Activated CD4-positive, alpha-beta T cell treated with anti-CD3 and anti-CD28 coated beads, Interleukin-2, amount 50 U/mL, for 48 hours (primary cell): ENCODE measurements at places on chromosomes 16 and 17.

GRCh38 chr17:48760411-48760810 is 31.9 kb upstream of the HOXB13 start:
- no peak for DNase-seq

DNA sequence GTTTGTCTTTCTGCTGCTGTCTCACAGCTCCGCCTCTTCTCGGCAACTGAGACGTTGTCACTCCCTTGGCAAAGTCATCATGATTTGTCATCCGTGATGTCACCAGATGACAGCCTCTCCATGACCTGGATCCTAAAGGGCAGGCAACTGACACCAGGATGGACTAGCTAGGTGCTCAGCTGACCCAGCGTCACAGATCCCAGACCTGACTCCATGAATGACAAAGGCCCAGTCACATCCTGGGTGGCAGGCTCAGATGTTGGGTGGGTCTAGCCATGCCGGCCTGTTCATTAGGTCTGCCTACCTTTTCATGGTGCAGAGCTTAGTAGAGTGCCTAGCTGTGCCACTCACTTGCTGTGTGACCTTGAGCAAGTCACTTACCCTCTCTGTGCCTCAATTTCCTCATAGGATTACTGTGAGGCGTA is 3.8 kb upstream of the TMEM238L start:
- DNase-seq = no peak

- no peak for DNase-seq
Measured at GRCh38 chr17:70609566-70609965, 440.2 kb downstream of the KCNJ2 start.

DNA sequence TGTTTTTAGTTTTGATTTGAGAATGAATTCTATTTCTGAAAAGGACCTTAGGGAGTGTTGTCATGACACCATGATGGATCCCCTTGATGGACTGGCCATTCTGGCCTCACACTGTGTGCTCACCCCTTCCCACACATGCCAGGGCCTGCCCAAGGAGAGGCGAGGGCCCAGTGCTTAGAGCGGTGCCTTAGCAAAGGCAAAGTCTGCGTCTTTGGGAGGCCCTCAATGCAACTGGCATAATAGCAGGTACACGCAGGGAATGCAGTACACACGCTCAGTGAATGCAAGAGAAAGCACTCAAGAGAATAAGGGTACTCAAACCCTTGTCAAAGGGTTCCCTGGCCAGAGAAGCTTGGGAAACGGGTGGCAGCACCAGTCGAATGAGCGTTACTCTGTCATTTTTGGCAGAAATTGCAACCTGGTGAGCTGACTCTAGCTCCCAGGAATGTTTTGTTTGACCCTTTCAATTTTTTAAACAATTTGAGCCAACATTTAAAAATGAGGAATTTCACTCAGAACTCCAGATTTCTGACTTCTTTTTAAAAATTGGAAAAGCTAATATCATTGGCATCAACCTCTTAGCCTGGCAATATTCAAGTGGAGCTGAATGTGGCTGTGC is 32.1 kb downstream of the NKD1 start:
- DNase-seq = no peak

- DNase-seq = peak; percentile 97
Measured at GRCh38 chr16:2023092-2024031, 3.3 kb upstream of the NHERF2 start.

DNA sequence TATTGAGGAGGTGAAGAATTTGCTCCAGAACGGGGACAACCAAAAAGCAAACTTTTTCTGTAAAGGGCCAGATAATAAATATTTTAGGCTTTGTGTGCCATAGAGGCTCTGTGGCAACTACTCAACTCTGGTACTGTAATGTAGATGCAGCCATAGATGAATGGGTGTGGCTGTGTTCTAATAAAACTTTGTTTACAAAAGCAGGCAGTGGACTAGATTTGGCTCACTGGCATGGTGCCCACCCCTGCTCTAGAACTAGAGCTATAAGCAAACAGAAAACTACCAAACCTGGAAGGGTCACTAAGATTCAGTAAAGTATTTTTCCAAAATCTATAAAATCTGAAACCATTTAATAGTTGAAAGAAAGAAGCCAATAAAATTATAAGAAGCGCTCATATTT is 24.6 kb upstream of the SMURF2 start:
- no peak for DNase-seq

- DNase-seq = no peak
Measured at GRCh38 chr17:77295241-77295853, 154.6 kb downstream of the SEC14L1 start.

GRCh38 chr17:21272250-21272649 is 12.3 kb upstream of the MAP2K3 start:
- no peak for DNase-seq

- DNase-seq = no peak
Measured at GRCh38 chr17:12457493-12457892, 208.2 kb upstream of the MYOCD start.

- no peak for DNase-seq
Measured at GRCh38 chr17:15398736-15399331, 57.4 kb upstream of the TEKT3 start.

DNA sequence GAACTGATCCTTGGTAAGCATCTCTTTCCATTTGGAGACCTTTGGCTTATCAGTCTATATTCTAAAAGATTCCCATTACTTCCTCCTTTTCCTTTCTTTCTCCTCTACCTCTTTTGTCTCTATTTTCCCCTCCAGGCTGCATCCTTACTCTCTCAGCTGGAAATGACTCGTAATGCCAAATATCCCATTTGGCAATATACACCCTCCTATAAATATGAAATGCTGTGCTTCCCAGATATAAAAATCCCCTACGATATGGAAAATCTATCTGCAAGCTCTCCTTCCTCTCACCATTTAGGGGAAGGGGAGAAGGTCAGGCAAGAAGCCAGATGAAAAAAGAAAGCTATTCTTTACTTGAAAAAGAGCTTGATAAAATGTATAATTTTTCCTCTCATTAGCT is 39.9 kb downstream of the XPO6 start:
- DNase-seq = no peak

DNA sequence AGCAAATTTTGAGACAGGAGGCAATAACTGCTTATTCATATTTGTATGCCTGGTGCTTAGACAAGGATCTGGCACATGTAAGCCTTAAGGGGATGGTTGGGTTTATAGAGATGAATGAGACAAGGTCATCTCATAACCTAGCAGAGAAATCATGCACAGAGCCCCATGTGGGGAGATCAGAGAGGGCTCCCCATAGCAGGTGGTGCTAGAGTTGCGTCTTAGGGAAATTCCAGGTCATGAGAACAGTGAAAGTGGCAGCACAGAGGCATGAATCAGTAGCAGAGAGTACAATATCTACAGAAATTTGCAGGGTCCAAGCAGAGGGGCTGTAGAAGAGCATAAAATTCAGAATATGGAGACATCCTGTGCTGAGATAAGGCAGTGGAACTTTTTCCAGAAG is 57.3 kb downstream of the SLC6A2 start:
- DNase-seq = no peak

DNA sequence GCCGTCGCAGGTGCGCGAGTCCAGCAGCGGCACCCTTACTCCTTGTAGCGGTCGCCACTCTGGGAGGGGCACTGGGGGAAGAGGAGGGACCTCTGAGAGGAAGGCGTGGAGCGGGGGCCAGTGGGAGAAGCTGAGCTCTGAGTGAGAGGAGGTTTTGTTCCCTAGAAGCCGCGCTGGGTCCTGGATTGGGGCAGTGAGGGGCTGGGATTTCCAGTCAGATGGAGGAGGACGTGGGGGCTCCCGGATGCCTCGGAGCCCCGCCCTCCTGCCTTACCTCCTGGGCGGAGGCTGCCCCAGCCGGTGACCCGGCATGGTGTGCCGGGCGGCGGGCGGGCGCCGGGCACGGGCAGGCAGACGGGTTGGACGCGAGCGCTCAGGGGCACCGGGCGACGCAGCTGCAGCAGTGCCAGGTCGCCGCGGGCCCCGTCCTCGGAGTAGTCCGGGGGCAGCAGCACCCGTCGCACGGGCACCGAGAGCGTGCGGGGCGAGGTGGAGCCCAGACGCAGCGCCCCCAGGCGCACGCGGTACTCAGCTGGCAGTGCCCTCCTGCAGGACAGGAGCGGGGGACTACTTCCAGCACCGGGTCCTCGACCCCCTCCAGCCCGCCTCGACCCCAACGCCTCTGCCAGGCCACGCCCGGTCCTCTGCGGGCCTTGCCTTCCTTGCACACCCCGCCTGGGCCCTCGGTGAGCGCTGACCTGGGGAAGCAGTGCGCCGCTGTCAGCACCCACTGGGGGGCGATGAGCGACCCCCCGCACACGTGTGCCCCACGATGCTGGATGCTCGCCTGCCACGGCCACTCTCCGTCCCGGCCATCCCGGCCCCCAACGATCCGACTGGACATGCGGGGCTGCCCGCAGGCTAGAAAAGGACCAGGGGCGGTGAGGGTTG is 2.0 kb downstream of the PRSS33 start:
- DNase-seq = peak; percentile 48

GRCh38 chr17:52470553-52470952 is 312.0 kb upstream of the CA10 start:
- no peak for DNase-seq

DNA sequence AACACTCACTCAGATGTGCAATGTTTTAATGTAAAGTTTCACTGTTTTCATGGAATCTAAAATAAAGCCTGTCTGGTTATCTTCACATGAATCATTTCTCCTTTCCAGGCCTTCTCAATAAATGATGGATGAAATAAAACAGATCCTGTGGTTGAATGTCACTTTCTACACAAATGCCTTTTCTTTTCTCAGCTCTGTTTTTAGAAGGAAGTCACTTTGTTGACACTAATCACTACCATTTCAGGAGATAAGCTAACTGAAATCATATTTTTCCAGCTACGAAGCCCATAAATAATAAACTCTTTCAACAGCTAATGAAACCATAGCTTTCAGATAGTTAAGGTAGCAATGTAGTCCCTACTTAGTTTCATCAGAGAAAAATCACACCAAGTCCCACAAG is 17.9 kb downstream of the NME2 start:
- DNase-seq = no peak

DNA sequence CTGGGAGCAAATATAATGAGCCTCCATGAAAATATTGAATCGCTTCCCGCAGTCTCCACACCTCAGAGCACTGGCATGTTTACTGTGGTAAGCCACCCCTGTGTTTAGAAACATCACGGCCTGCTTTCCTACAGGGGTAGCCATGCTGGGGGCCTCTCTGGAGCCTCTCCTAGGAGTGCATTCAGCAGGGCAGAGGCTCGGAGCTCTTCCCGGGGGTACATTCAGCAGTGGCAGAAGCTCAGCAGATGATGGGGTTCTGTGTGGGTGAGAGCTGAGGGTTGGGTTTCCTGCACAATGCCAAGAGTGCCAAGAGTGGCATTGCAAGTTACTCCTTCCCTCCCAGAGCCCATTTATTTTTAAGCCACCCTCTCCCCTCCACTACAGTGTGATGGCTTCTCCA is 386.6 kb downstream of the SEC14L1 start:
- DNase-seq = no peak

DNA sequence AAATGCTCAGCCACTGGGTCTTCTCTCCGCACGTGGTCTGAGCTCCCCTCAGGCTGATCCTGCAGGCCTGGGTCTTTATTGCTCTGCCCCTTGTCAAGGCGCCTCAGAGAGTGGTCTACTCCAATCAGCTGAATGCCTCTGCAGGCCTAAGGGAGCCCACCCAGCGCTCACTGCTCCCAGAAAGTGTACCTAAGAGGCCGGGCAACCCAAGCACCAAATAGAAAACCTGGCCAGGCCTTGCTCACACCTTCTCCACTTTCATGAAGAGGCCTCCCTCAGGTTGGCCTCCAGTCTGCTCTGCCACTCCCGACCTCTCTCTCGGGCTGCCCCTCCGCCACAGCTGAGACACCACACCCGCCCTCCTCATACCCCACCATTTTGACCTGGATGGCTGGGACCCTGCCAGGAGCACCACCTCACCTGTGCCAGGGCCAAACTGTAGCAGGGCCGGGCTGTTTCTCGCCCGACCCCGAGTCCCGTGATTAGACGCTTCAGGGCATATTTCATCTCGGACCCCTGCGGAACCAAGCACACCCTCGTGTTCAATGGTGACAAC is 665 bp downstream of the MYBBP1A start:
- DNase-seq = no peak

GRCh38 chr16:55651841-55652824 is 3.7 kb upstream of the SLC6A2 start:
- no peak for DNase-seq

DNA sequence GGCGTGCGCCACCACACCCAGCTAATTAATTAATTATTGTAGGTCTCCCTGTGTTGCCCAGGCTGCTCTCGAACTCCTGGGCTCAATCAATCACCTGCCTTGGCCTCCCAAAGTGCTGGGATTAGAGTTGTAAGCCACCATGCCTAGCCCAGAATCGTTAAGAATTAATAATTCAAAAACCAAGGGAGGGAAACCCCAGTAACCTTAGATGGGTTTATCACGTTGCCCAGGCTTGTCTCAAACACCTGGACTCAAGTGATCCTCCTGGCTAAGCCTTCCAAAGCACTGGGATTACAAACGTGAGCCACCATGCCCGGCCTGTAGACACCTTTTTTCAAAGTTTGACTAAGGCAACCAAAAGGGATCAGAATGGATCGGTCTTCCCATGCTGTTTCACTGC is 21.6 kb downstream of the CD300LF start:
- DNase-seq = no peak

DNA sequence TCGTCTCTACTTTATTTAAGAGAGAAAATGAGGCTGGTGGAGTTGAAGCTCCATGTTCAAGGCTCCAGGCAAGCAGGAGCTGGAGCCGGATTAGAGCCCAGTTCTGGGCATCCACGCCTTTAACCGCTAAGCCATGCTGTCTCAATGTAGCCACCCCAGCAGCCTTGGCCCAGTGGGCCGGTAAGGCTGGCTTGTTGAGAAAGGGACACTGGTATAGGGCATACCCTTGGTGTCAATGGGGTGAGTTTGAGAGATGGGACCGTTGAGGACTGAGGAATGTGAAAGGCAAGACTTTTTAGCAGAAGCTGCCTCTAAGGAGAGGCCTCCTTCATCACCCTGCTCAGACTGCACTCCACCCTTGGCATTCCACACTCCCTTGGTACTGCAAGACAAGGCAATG is 147.4 kb downstream of the CYLD start:
- no peak for DNase-seq

DNA sequence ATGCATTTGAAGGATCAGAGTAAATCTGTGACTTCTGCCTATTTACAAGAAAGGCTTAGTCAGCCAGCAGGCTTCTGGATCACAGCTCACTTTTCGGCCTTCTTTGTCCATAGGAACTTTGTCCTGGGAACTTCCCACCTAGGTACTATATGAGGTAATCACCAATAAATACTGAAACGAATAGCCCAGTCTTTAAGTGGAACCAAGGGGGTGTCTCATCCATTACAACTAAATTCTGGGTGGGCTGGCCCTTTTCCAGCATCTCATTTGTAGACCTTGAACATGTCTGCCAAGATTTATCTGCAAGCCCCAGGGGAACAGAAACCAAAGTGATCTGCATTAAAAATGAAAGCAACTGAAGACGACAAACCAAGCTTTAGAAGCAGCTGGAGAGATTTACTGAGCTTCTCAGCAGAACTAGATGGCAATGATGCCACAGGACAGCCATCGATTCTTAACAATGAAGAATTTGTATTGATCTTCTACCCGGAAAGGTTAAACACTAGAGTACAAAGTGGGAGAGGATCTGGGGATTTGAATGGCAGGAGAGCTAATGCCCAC is 55.5 kb downstream of the SNX11 start:
- no peak for DNase-seq
